ENCODE measurements at places on chromosomes 2 and 18.

- no peak for DNase-seq
Measured at GRCh38 chr18:32439802-32440201, 30.9 kb downstream of the GAREM1 start.

GRCh38 chr2:23568626-23569190 lies 183.7 kb downstream of the KLHL29 start:
- no peak for DNase-seq

DNA sequence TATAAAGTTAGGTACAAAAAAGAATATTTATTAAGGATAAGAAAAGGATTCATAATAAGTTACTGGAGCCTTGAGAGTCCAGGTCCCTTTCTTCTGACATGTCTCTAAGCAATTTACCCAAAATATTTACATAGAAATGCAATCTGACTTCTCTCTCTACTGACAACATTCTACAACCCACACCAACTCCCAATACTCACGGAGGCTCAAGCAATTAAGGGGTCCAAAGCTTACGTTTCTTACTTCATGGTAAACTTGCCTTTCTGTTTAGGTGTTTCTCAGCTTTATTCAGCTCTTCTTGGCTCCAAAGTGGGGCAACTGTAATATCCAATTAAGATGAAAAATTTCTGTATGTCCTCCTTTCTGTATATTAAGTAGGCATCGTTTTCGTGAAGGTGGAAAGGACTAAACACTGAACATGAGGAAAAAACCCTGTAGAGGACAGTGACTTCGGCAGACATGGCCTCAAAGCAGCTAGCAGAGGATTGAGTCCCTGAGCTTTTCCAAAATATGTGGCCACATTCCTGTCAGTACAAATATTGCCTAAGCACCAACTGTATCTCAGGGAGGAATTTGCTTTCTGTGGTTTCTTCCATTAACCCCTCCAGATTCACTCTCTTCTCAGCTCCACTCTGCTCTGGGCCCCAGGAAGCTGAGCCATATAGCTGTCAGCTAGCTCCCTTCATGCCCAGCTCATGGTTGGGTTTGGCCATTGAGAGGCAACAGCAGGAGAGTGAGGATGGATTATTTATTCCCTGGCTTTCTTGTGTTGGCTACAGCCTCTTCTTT lies 67.9 kb upstream of the GLS start:
- peak; percentile 67 for DNase-seq

DNA sequence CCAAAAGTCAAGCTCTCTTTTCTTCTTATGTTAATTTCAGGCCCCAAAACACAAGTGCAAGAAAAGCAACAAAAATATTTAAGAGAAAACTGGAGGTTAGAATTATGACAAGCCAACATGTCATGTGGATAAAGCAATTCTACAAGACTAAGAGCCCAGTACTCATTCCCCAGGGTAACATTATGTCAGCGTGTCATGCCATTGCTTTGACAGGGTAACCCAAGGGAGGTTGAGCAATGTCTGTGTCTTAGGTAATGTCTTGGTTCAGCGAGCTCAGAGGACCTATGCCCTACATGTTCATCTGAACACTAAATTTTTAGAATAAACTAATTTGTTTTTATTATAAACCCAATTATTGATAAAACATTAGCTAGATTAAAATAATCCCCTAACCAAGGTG lies 173.2 kb upstream of the ZNF804A start:
- no peak for DNase-seq

DNA sequence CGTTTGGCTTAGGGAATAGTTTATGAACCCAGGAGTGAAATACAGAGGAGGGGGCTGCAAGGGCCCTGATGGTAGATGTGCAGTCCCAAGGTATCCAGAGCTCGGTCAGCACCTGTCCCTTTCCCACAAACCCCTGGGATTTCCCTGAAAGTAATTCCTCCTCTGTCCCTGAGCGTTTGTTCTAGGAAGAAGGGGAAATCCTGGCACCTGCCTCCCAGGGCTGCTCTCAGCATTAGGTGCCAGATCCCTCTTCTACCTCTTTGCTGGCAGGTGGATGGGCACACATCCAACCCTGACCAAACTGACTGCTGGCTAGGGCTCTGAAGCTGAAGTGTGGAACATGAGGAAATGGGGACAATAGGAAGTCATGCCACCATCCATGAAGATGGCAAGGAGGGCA lies 824.0 kb downstream of the SLC4A3 start:
- no peak for DNase-seq

DNA sequence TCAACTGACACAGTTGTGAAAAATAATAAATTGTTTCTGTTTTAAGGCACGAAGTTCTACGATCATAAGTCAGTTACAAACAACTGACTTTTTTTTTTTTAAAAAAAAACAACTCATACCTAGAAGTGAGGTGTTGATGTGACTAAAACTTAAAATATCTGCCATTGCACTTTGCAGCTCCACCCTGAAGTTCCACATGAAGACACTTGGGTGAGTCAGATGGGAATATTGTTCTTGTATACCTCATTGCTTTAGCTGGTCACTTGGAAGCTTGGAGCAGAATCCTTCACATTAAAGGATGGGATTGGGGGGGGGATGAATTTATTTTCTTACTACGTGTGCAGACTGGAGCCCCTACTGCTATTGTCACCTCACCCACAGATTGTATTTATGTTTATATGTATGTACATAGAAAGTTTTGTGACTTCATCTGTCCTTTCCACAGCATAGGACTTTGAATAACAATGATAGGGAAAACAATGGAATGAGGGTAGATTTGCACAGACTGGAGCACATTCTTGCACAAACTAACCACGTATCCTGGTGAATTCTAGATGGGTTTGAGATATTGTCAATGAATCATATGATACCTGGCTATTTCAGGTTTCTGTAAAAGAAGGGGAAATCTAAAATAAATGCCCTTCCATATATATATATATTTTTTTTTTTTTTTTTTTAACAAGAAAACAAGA lies 57.9 kb upstream of the ARHGAP15 start:
- DNase-seq, result no peak

GRCh38 chr2:176872406-176872805 lies 340.2 kb upstream of the HNRNPA3 start:
- DNase-seq, result no peak

- DNase-seq, result peak; percentile 99
Measured at GRCh38 chr2:186575302-186575701, 14.6 kb upstream of the ITGAV start.

GRCh38 chr18:474416-474815 lies 26.1 kb downstream of the COLEC12 start:
- DNase-seq, result peak; percentile 38

GRCh38 chr18:57748770-57749603 lies 54.1 kb downstream of the ATP8B1 start:
- peak; percentile 74 for DNase-seq

DNA sequence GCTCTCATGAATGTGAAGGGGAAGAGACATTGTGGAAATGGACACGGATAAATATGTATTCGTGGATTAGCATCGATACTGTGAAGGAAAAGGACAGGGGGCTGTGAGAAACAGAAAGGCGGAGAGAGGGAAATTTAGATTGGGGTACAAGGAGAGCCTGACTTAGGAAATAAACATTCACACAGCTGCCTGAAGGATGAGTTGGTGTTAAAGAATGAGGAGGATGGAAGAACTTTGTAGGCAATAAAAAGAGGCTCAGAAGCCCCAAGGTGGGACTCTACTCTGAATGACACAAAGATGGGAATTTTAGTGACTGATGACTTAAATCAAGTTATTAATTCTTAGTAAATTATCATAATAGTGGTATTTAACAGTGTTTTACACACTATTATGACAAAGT lies 10.1 kb downstream of the MYO1B start:
- DNase-seq, result no peak

GRCh38 chr2:35871672-35872071 lies 483.9 kb upstream of the CRIM1 start:
- DNase-seq, result no peak

- DNase-seq, result no peak
Measured at GRCh38 chr2:232102380-232102779, 140.9 kb downstream of the DIS3L2 start.

- no peak for DNase-seq
Measured at GRCh38 chr18:9913151-9913525, 678 bp upstream of the VAPA start.

- DNase-seq, result no peak
Measured at GRCh38 chr2:173584676-173585458, 230.2 kb downstream of the CDCA7 start.

GRCh38 chr2:85394261-85394681 lies 15.9 kb downstream of the CAPG start:
- DNase-seq, result no peak

DNA sequence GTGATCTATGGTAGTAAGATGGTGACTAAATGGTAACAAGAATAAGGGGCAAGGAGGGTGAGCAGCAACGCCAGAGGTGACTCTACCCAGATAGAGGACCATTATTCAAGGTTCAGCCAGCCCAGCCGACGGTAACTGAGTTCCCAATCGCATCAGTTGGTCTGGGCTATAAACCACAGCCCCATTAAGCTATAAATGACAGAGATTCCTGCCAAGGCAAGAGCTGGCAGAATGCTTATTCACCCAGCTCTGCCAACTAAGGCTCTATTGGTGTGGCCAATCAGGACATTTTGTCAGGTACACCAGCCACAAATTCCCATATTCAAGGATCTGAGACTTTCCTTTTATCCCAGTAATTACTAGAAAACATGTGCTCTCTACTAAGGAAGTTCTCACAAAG lies 3.6 kb downstream of the CHN1 start:
- DNase-seq, result no peak

- DNase-seq, result no peak
Measured at GRCh38 chr18:27057519-27058234, 127.4 kb downstream of the CHST9 start.

- DNase-seq, result no peak
Measured at GRCh38 chr18:11245879-11246278, 96.5 kb upstream of the PIEZO2 start.

- no peak for DNase-seq
Measured at GRCh38 chr2:71878626-71879508, 268.8 kb downstream of the CYP26B1 start.

DNA sequence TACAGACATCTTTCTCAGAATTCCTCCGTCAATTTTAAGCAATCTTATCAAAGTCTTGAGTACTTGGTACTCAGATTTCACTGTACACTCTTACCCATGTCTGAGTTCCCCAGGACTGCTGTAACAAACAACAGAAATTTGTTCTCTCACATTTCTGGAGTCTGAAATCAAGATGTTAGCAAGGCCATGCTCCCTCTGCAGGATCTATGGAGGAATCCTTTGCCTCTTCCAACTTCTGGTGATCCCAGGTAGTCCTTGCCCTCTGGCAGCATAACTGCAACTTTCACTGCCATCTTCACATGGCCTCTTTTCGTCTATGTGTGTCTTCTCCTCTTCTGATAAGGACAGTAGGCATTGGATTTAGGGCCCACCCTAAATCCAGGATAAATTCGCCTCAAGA lies 17.1 kb upstream of the CACNB4 start:
- no peak for DNase-seq

GRCh38 chr18:73613706-73614340 lies 533.8 kb downstream of the FBXO15 start:
- peak; percentile 36 for DNase-seq

GRCh38 chr2:122481717-122482116 lies 726.3 kb downstream of the TSN start:
- no peak for DNase-seq

DNA sequence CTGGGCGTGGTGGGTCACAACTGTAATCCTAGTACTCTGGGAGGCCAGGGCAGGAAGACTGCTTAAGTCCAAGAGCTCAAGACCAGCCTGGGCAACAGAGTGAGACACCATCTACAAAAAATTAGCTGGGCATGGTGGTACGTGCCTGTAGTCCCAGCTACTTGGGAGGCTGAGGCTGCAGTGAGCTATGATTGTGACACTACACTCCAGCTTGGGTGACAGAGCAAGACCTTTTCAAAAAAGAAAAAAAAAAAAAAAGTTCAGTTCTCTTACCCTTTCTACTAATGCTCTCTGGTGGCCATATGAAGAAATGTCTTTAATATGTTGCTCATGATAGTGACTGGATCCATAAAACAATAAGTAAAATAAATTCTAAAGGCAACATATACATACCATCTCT lies 14.9 kb downstream of the TYW5 start:
- DNase-seq, result peak; percentile 40

DNA sequence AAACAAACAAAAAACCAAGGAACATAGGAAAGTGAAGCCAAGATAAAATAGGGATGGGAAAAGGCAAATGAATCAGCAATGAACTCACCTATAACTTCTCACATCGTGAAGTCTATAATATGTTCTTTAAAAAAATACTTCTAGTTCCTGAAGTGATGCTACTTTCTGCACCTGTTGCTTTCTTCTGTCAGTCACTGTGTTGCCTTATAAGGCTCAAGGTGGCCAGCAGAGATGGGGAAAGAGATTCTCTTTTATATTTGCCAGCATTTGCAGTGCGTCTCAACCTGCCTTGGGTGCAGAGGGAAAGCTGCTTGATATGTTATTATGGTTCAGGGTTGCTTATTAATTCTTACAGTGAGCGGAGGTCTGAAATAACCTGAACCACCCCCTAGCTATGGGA lies 14.0 kb downstream of the QPCT start:
- no peak for DNase-seq

GRCh38 chr2:236608188-236608525 lies 38.5 kb downstream of the ACKR3 start:
- no peak for DNase-seq

DNA sequence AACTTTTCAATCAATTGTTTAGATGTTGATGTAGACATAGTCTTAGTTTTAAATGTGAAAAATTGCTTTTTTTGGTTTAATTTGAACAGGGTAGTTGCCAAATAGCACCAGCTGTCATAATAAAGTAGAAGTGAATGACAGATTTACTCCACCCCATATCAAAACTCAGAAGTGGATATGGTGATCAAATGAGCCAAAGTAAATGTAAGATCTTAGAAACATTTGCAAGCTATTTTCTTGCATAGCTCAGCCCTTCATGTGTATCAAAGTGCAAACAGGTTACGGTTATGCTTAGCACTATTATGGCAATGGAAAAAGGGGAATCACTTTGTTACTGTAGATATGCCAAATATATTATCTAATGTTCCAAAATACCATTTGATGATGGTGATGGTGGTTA lies 540.9 kb upstream of the NRP2 start:
- DNase-seq, result no peak

- peak; percentile 50 for DNase-seq
Measured at GRCh38 chr2:43222475-43223309, 3.7 kb downstream of the ZFP36L2 start.

- peak; percentile 31 for DNase-seq
Measured at GRCh38 chr18:65753520-65753919, 2.7 kb downstream of the CDH7 start.

GRCh38 chr18:8972116-8972515 lies 130.4 kb upstream of the NDUFV2 start:
- no peak for DNase-seq

DNA sequence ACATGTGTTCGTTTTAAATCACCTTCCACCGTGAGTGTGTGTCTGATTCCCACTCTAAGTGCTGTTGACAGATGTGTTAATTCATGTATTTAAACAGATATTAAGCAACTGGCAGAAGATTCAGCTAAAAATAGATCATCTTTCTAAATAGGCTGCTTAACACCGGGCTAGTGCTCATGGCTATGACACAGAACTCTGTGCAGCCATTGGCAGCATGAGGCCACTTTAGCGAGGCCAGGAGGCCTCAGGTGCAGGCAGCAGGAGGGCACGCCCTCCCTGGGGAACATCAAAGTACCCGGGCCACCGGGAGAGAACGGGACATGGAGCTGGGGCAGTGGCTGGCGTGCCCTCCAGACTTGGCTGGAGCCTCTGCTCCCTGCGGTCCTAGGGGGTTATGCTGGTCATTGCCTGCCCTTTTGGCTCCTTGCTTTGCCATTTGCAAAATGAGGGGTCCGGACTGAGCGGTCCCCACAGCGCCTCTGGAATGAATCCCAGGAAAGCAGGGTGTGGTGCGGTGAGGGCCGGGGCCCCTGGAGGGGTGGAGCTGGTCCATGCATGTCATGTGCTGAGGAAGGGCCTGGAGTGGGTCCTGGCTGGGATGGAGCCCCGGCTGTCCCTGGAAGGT lies 62.8 kb upstream of the HDAC4 start:
- DNase-seq, result no peak

All from iris pigment epithelial cell (primary cell).